ENCODE measurements at places on chromosomes 3 and 15.

DNA sequence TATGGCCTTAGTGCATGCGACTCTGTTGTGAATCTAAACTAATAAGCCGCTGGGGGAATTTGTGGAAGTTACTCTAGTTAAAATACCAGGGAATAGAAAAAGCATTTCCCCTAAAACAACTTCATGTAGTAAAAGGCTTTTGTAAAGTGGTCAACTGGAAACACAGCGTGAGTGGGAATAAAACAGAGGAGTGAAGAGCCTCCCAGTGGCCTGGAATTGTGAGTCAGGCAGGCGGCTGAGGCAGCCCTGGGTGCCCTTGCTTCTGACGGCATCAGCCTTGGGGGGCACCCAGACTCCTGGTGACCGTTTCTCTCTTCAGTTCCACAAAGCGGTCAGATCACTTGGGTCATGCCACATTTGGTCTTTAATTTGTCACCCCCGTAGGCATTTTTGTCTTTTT lies 108.4 kb downstream of the GHSR start:
- no peak for DNase-seq

DNA sequence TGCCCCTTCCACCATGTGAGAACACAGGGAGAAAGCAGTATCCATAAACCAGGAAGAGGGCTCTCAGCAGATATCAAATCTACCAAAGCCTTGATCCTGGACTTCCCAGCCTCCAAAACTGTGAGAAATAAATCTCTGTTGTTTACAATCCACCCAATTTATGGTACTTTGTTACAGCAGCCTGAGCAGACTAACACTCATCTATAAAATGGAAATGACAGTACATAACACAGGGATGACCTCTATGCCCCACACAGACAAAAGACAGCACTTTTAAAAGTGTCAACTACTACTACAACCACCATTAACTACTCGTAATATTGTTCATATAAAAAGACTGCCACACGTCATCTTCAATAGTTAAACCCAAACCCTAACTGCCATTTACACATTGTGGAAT lies 5.7 kb downstream of the RYK start:
- DNase-seq = no peak

GRCh38 chr3:133300102-133300501 lies 99.8 kb upstream of the BFSP2 start:
- no peak for DNase-seq

- DNase-seq = no peak
Observed at GRCh38 chr3:37067577-37067976, 74.3 kb downstream of the MLH1 start.

- peak; percentile 26 for DNase-seq
Observed at GRCh38 chr3:45226206-45226915, at the start of gene TMEM158. TSS of gene TMEM158 (minus strand) at chr3:45226287. CDS start at chr3:45226027, 260 bp downstream.

DNA sequence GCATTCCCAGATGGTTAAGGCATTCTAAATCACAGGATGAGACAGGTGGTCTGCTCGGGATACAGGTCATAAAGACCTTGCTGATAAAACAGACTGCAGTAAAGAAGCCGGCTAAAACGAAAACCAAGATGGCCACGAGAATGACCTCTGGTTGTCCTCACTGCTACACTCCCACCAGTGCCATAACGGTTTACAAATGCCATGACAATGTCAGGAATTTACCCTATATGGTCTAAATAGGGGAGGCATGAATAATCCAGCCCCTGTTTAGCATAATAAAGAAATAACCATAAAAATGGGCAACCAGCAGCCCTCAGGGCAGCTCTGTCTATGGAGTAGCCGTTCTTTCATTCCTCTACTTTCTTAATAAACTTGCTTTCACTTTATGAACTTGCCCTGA lies 151.1 kb downstream of the ZNF385D start:
- no peak for DNase-seq

- DNase-seq = no peak
Observed at GRCh38 chr3:31946484-31947081, 34.5 kb downstream of the OSBPL10 start.

DNA sequence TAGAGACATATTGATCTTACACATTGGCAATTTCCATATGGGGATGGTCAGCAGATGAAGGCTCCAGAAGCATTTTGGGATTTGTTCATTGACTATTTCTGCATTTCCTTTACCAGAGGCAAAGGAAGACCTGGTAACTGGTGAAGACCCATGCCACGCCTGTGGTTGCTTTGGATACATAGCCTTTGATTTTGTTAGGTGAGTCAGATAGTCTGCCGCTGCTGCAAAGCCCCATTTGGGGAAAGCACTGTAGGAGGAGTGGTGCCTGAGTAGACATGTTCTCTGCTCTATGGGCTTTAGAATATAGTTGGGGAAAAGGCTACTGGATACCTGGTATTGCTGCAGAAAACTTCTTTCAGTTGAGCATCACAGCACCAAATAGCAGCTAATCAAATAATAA lies 56.8 kb downstream of the TFG start:
- no peak for DNase-seq

GRCh38 chr15:74252291-74252690 lies 16.2 kb downstream of the CCDC33 start:
- DNase-seq = no peak

DNA sequence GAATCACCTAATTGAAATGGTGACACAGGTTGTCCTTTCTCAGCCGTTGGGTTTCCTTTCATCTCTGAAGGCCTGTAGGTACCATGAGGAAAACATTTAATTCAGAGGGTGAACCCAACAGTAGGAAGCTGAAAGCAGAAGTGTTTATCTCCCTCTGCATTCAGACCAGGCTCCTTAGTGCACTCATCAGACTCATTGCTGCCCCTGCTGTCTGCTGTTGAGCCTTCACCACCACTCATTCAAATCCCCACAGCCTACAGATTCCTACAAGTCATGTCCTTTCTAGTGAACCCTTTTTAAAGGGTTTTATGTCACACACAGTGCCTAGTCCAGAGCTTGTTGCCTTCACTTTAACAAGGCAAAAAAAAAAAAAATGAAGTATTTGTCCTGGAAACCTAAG lies 13.4 kb downstream of the WDR48 start:
- DNase-seq = peak; percentile 96

DNA sequence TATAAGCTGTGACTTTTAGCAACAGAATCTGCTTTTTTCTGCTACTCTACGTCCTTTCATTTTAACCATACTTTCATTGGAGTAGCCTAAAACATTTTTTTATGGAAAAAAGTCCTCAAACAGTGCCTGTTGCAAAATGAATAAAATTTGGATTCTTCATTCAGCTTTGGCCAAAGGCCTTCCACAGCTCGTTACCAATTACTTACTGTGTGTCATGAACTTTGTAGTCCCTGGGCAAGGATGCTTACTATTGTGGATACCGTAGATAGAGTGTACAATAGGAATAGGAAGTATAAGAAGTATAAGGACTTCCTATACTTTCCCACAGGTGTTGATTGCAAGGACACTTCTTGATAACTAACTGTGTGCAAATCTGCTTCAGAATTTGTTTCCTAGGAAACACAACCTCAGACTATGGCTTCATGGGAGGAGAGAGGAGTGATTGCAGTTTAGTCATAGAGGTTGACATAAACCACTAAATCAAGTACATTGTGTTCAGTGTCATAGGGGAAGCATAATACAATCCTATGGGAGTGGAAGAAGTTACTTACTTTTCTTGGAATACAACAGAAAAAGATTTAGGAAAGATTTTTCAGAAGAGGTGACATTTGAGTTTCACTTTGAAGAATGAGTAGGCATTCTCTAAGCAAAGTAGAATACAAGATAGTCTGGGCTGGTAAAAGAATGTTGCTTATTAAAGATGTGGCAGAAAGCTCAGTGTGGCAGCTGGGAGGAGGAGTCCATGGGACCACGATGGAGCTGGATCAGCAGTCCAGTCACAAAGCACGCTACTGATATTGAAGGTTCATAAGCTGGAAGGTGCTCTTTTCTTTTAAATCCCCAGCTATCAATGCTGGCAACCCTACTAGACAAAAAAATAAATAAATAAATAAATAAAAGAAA lies 309.7 kb upstream of the TPRG1 start:
- no peak for DNase-seq

- DNase-seq = no peak
Observed at GRCh38 chr15:97730315-97730714, 230.2 kb upstream of the ARRDC4 start.

- DNase-seq = no peak
Observed at GRCh38 chr15:28919201-28919635, 33.4 kb downstream of the APBA2 start.

DNA sequence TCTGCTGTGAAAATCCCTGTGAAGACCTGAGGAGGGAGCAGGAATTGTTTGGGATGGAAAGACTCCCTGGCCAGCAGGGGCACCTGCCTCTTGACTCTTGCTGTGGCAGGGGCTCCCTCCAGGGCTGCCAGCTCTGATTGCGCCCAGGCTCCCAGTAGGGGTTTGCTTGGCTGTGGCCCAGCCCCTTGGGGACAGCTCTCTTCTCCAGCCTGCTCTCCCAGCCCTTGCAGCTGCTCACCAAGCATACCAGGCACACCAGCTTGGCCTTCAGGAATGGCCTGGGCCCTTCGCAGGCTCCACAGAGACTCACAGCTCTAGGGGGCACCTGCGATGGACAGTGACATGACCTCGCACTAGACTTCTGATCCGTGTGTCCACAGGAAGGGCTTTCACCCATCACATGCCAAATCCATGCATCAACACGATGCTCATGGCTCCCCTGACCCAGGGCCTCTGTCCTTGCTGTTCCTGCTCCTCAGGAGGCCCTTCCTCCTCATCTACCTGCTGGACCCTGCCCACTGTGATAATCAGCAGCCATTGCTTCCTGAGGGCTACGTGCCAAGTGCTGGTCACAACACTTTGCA lies 61.8 kb downstream of the SCN5A start:
- DNase-seq = no peak

GRCh38 chr15:34348735-34349300 lies 5.7 kb downstream of the NUTM1 start:
- no peak for DNase-seq

GRCh38 chr3:76479161-76479650 lies 560.7 kb upstream of the ROBO2 start:
- no peak for DNase-seq

DNA sequence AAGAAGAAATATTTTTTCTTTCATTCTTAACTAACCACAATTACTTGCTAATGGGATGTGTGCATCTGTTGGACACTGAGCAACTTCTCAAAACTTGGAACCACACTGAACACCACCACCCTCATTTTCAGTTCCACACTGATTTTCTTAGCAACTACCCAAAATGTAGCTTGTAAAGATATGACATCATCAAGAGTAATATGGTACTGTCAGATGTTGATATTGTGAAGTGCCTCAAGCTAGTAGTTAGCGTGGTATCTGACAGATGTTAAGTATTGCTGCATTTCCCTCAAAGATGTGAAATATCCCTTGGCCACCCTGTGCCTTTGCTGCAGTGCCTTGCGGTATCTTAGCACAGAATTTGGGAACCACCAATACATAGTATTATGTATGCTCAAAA lies 9.3 kb downstream of the RFTN1 start:
- DNase-seq = no peak

GRCh38 chr15:85545752-85546151 lies 165.3 kb downstream of the AKAP13 start:
- peak; percentile 69 for DNase-seq

DNA sequence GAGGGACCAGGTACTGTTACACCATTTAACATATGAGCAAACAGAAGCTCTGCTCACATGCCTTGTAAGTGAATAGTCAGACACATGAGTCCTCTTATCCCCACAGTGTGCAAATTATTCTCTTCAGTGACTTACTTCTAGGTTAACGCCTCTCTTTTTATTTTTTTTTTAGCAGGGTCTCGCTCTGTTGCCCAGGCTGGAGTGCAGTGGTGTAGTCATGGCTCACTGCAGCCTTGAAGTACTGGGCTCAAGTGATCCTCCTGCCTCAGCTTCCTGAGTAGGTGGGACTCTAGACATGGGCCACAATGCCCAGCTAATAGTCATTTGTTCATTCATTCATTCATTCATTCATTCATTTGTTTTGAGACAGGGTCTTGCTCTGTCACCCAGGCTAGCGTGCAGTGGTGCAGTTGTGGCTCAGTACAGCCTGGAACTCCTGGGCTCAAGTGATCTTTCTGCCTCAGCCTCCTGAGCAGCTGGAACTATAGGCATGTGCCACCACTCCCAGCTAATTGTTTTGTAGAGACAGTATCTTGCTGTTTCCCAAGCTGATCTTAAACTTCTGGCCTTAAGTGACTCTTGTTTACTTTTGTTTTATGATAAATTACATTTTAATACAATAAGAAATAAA lies 94.7 kb downstream of the LRRC28 start:
- no peak for DNase-seq

GRCh38 chr3:49724586-49724985 lies 835 bp upstream of the GMPPB start:
- DNase-seq = no peak

GRCh38 chr3:149545049-149545448 lies 70.6 kb downstream of the TM4SF4 start:
- no peak for DNase-seq

DNA sequence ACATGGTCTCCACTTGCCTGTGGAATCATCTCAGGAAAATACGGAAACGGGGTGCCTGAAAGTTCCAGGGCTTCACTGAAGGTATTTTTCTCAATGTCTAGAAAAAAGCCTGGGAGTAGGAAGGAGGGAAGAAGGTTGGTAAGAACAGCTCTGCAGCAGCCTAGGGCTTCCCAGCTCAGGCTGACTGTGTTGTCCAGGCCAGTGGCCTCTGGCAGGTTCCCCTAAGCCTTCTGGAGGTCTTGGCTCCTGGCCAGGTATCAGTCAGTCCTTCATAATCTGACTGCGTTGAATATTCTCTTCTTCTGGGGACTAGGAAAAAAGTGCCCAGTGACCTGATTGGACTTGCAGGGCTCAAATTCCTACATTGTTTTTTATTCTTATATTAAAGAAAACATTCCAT lies 38.6 kb downstream of the SSR3 start:
- DNase-seq = no peak

- no peak for DNase-seq
Observed at GRCh38 chr3:131361464-131362421, 19.8 kb upstream of the NUDT16 start.

DNA sequence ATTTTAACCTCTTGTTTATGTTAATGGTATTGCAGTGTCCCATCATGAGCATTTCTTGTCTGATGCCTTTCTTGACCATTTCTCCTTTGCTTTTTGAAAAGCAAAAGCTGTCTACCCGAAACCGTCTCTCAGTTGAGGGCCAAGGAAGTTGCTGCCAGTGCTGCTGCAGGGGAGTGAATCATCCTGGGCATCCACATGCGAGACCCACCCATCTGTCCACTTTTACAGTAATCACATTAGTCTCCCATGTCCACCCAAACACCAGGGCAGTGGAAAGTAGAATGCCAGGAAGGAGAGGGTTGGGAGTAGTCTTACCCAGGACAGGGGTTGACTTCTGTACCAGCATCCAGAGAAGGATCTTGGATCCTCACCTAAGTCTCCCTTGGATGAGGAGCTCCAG lies 48.6 kb upstream of the TEX264 start:
- no peak for DNase-seq

DNA sequence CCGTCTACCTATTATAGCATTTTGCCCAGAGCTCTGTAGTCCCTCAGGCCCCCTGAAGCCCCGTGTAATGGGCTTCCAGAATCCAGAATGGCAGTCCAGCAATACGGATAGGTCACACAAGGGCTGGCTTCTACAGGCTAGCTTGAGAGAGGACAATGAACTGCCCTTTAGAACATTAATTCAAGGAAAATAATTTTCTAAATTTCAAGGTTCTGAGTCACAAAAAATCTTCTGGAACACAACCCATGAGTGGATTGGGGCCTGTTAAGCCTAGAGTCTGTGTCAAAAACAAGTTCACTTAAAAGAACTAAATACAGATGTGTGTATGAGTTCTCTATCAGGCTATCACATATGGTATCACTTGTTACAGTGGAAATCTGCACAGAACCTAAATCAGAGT lies 28.8 kb downstream of the DCP1A start:
- DNase-seq = no peak

- DNase-seq = peak; percentile 48
Observed at GRCh38 chr3:151426341-151426657, 34.6 kb downstream of the IGSF10 start.

GRCh38 chr3:158355623-158356588 lies 215.1 kb upstream of the MLF1 start:
- no peak for DNase-seq

Data from Kasumi-1 (cell line).